ENCODE measurements at places on chromosomes 16 and 17.

- DNase-seq = no peak
Observed at GRCh38 chr16:24667244-24667764, 62.1 kb upstream of the TNRC6A start.

DNA sequence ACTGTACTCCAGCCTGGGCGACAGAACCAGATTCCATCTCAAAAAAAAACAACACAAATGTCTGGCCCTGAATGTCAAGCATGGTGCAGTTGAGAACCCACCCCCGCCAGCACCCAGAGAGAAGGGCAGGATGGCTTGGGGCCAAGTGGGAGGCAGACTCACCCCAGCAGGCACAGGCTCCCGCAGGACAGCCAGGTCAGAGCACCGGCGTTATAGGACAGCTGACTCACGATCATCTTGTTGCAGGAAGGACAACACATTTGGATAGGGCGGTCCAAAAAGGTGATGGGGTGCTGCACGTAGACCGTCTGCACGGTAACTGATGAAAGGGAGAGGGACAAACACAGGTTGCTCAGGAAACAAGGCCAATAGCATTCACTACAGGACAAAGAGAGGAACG is 33.3 kb downstream of the LITAF start:
- no peak for DNase-seq

- peak; percentile 18 for DNase-seq
Observed at GRCh38 chr16:1378804-1379303, 27.1 kb downstream of the GNPTG start.

GRCh38 chr17:50056961-50057330 is 1.0 kb downstream of the ITGA3 start:
- DNase-seq = no peak

DNA sequence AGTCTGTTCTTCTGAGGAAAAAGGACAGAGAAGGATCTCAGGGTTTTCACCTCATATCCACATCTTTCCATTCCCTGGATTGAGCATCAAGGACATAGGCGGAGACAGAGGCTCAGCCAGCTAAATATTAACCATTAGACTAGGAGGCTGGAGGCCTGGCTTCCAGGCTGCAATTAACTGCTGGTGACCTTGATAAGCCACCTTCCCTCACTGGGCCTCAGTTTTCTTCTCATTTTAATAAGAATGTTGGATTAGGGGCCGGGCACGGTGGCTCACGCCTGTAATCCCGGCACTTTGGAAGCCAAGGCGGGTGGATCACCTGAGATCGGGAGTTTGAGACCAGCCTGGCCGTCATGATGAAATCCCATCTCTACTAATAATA is 25.6 kb upstream of the CNOT1 start:
- no peak for DNase-seq

- peak; percentile 64 for DNase-seq
Observed at GRCh38 chr17:72126575-72127486, 6.0 kb downstream of the SOX9 start.
